Omental fat pad (tissue), 4 donors: ENCODE measurements at places on chromosomes 1 and 21. TPM values are rescaled to one million over a fixed set of nuclear protein-coding genes. Genes with fewer than 3 reads are reported as not detected.
A peak's percentile ranks its signal among the peaks of the same experiment; 100 is the strongest.

DNA sequence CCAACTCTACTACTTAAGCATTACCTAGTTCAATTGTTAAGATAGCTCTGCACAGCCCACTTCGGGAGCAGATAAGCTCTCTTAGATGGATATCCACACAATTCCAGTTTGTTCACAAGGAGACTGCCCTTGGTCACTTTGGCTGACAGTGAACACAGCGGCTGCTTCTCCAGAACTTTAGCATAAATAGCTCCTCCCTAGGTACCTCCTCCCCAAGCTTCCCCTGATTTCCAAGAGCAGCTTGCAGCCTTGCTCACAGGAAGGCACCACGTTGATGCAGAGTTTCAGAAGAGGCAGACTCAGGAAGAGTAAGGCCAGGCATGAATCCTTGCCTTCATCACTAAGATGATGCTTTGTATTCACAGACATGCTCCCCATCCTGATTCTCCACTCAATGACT is 24.7 kb downstream of the TFF3 start:
- DNase-seq: no peak

GRCh38 chr1:26827106-26827604 is 667 bp downstream of the ZDHHC18 start:
- no peak for DNase-seq

GRCh38 chr1:230140221-230141020 is 73.4 kb downstream of the GALNT2 start:
- no peak for DNase-seq

GRCh38 chr1:83882906-83883305 is 116.0 kb downstream of the TTLL7 start:
- no peak for DNase-seq

GRCh38 chr1:165222580-165222979 is 133.9 kb downstream of the LMX1A start:
- no peak for DNase-seq

- peak; percentile 9 for DNase-seq
These were observed 33.0 kb upstream of the EPS8L3 start for GRCh38 chr1:109796484-109797302.

- no peak for DNase-seq
These were observed 130.3 kb upstream of the PLXNA2 start for GRCh38 chr1:208374391-208374941.

DNA sequence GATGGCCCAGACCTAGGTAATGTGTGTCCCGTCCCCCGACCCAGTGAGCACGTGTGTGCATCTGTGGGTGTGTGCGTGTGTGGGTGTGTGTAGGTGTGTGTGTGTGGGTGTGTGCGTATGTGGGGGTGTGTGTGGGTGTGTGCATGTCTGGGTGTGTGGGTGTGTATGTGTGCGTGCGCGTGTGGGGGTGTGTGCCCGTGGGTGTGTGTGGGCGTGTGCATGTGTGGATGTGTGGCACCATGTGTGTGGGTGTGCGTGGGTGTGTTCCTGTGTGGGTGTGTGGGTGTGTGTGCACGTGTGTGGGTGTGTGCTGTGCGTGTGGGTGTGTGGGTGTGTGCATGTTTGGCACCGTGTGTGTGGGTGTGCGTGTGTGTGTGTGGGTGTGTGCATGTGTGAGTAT is 309.5 kb downstream of the KIF26B start:
- DNase-seq: no peak

DNA sequence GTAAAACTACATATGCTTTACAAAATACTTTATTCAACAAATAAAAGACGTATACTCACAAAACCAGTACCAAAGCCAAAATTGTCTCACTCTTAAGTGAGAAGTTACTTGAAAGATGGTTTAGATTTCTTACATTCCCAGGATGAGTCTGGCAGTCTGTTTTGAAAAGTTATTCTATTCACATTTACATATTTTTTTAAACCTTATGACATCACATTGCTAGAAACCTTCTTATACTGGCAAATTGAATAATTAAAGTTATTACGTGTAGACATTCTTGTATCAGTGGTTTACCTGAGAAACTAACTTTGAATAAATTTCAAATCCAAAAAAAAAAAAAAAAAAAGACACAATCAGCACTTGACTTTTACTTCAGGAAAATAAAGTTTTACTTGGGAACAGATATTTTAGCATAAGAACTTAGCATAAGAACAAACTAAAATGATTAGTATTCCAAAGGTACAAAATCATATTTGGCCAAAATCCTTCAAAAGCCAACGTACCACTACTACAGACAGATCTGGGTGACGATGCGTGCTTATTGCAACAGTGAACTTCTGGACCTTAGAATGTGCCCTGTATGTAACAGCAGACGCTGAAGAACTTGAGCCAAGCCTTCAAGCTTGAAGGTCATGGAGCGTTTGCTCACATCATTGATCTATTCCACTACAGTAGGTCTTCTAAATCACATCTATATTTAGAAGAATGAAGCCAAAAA is 2.5 kb downstream of the CDC42BPA start:
- DNase-seq: no peak

DNA sequence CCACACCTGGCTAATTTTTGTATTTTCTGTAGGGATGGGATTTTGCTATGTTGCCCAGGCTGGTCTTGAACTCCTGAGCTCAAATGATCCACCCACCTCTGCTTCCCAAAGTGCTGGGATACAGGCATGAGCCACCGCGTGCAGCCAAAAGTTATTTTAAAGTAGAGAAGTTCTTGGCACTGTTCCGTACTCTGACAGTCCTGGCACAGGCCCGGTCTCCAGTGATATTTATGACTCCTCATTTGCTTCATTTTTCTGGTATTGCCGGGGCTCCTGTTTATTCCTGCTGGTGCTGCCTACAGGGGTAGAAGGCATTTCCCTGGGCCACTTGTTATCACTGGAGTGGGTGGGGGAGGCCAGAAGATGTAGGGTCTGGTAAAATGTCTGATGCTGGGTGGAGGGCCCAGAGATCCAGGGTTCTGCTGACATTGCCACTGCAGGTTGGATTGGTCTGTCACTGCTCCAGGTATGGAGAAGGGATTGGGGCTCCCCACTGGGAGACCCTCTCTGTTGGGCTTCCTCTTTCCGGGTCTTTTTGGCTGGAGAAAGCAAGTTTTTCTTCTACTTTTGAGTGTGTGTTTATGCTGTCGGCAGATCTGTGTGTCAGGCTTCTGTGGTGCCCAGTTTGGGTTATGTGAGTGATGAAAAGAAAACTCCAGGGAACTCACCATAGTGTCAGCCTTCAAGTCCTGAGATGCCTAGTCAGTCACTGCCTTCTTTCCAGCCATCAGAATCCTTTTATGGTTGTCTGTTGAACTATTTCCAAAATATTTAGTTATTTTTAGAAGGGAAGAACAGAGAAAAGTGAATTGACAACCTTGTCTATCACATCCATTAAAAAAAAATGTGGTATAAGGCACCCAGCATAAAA is 4.5 kb downstream of the MROH7 start:
- no peak for DNase-seq

DNA sequence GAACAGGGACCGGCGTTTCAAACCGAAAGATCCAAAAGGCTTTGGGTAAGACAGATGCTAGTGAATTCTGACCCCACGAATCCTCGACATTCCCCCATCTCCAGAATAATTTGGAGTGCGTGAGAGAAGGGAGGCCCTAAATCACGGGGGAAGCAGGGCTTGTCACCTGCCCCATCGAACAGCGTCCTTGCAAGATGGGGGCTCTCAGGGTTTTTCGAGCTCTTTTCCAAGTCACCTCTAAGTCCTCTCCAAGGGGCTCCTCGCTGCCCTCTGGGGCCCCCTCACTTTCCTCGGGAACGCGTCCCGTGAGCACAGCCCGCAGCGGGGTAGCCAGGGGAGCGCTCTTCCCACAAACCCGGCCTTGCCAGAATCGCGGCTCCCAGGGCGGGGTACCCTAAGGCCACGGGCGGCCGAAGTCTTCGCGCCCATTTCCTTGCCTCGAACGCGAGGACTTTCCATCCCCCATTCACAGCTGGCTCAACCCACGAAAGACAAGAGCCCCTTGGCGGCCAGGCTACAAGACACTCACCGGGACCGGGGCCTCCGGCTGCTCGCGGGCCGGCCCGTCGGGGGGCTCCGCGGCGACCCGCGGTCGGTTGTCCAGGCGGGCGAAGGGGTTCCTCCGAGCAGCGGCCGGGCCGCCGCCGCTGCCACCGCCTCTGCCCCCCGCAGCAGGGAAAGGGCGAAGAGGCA is 546 bp downstream of the DONSON start:
- DNase-seq: no peak

DNA sequence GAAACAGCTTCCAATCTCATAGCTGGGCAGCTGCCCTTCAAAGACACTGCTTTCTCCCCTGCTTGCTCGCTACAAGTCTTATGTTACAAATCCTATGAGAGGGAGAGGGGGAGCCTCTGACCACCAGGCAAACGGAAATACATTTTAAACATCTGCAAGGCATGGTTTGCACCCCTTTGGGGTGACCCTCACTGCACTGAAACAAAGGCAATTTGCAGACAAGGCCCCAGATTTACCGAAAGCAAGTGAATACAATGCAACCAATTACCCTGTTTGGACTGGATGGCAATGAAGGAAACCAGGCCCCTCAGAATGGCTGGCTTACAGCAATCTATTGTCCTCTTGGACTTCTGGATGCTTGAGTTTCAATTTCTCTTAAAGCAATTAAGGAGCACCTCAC is 11.8 kb upstream of the ATP13A2 start:
- no peak for DNase-seq

DNA sequence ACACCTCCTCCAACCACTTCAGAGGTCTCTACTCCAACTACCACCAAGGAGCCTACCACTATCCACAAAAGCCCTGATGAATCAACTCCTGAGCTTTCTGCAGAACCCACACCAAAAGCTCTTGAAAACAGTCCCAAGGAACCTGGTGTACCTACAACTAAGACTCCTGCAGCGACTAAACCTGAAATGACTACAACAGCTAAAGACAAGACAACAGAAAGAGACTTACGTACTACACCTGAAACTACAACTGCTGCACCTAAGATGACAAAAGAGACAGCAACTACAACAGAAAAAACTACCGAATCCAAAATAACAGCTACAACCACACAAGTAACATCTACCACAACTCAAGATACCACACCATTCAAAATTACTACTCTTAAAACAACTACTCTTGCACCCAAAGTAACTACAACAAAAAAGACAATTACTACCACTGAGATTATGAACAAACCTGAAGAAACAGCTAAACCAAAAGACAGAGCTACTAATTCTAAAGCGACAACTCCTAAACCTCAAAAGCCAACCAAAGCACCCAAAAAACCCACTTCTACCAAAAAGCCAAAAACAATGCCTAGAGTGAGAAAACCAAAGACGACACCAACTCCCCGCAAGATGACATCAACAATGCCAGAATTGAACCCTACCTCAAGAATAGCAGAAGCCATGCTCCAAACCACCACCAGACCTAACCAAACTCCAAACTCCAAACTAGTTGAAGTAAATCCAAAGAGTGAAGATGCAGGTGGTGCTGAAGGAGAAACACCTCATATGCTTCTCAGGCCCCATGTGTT is 66.6 kb downstream of the TPR start:
- no peak for DNase-seq

GRCh38 chr21:42629933-42630589 is 23.4 kb upstream of the PDE9A start:
- no peak for DNase-seq

- no peak for DNase-seq
These were observed 33.2 kb downstream of the VCAM1 start for GRCh38 chr1:100752791-100753190.

GRCh38 chr1:15962176-15962575 is 13.7 kb downstream of the ZBTB17 start:
- no peak for DNase-seq

GRCh38 chr1:24886241-24886640 is 43.8 kb downstream of the RUNX3 start:
- DNase-seq: no peak

DNA sequence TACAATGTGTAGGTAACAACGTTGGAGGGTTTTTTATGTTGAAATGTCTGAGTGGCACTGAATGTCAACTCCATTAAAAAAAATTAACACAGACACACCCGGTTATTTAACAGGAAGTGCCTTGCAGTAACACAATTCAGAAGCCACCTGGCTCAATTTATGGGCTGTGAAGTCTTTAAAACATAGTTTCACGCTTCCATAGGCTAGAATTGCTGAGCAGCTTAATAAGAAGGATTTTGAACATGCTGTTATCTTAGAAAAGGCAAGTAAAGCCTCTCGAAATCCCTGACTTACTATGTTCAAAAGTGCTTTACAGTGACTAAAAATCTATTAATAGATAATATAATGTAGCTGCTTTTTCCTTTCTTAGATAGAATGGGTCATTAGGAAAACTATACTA is 19.7 kb downstream of the SRSF4 start:
- DNase-seq: no peak

GRCh38 chr1:53697721-53698383 is 41.1 kb downstream of the GLIS1 start:
- DNase-seq: no peak

DNA sequence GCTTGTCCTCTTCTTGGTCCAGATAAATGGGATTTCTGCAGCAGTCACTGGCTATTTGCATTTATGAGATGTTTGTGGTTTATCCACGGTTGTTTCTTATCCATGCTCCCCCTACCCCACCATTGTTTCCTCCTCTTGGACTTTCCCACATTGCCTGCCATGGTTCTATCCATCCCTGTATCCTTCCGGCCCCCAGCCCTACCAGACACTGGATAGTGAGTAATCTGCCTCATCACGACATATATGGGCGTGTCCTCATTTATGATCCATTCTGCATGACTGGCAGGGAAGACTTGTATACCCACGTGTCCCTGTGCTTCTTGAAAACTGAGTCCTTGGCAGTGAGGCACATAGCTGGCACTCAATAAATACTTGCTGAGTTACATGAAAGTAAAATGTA is 40.1 kb downstream of the CACNA1S start:
- DNase-seq: no peak

MROH9 gene
- not detected for total RNA-seq

CELSR2 gene
- total RNA-seq: 1.7 TPM

FABP3 gene
- 10.4 TPM for total RNA-seq

KPRP gene
- total RNA-seq: not detected

SNIP1 gene
- 12.6 TPM for total RNA-seq

TNFSF4 gene
- 0.69 TPM for total RNA-seq

PBX1 gene
- 61.8 TPM for total RNA-seq

CENPF gene
- total RNA-seq: 3.8 TPM

ELOA gene
- 44.1 TPM for total RNA-seq

FAAH gene
- 11.5 TPM for total RNA-seq

CC2D1B gene
- 29.4 TPM for total RNA-seq

FOXE3 gene
- total RNA-seq: not detected

KIAA1614 gene
- 4.0 TPM for total RNA-seq
